ENCODE measurements at places on chromosomes 1 and 21.
A peak's percentile ranks its signal among the peaks of the same experiment; 100 is the strongest.

GRCh38 chr1:82830690-82831380 lies 1030.1 kb downstream of the ADGRL2 start:
- no peak for DNase-seq

DNA sequence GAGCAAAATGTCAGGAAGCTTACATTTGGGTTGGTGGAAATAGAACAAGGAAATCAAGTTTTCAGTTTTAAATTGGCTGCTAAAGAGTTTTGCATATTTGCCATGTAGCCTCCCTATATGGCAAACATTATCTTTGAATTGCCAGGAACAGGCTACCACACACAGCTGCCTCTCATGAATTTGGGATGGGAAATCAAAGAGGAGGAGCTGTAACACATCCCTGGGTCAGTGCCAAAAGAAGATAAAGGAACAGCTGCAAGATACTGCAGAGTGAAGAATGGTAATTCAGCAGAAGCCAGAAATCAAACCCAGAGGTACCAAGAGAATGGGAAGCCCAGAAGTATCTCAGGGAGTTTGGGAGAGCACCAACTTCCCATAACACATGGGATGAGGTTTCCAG lies 18.6 kb upstream of the RASAL2 start:
- DNase-seq: no peak

- no peak for DNase-seq
These were observed 9.3 kb upstream of the CTRC start for GRCh38 chr1:15428815-15429435.

DNA sequence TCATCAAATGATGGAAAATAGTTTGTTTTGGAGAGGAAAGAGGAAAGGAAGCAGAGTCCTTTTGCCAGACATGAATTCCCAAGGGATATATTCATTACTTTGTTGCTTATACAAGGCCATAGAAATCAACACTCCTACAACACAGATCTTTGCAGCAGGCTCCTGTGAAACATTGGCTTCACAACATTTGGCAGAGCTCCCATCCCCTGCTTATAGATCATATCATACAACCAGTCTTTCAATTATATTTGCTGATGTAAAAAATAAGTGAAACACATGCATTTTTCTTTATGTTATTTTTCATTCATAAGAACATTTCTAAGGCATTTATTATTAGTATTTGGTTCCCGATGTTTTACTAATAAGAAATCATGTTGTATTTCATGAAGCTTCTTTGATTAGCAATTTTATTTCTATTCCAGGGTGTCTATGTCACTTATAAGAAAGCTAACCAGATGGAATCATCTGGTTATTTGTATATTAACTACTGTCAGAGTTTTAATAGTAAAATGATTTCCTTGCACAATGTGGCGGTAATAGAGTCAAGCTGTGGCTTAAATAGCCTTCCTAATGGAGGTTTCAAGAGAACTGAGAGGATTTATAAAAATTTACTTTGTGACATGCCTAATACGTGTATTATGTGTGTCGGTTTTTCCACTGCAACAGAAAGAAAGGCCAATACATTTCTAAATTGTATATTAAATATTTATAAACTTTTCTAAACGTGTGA lies 470.3 kb upstream of the NCAM2 start:
- DNase-seq: peak; percentile 2

DNA sequence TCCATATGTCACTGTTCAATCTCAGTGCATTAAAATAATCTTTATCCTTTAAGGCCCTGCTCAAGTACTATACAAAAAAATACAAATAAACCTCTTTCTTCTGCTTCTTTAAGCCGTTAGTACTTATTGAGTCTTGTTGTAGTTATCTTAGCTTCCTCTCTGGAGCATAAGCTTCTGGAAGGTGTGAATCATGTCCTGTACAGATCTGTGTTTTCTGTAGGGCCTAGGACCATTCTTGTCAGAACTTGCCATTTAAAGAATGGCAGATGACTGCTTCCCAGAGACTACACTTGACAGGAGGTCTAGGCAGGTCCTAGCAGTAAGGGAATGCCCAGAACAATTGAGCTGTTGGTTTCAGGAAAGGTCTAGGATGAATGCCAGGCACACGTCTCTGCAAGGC lies 12.9 kb downstream of the NEK7 start:
- DNase-seq: no peak

DNA sequence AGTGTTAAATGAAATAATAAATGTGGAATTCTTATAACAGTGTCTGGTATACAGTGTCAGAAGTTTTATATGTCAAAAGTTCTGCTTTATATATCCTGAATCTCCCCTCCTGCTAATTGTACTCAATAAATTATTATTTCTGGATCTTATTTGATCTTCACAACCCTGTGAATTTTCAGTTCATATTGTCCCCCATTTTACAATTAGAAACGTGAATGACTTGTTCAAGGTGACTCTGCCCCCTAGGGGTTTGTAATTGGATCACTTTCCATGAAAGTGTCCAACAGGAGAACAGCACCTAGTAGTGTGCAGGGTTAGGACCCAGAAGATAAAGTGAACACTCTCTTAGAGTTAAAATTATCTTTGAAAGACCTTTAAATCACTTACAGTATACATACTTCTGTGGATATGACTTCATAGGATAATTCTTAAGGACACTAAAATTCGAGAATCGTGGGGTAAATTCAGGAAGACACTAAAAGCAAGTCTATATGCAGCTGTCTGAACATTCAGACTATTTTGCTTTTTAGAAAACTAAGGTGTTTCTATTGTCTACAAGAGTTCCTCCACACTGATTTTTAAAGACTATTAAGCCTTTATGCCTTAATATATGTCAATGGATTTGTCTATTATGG lies 4.5 kb upstream of the DDR2 start:
- no peak for DNase-seq

GRCh38 chr1:160707236-160708064 lies 4.2 kb downstream of the CD48 start:
- no peak for DNase-seq

DNA sequence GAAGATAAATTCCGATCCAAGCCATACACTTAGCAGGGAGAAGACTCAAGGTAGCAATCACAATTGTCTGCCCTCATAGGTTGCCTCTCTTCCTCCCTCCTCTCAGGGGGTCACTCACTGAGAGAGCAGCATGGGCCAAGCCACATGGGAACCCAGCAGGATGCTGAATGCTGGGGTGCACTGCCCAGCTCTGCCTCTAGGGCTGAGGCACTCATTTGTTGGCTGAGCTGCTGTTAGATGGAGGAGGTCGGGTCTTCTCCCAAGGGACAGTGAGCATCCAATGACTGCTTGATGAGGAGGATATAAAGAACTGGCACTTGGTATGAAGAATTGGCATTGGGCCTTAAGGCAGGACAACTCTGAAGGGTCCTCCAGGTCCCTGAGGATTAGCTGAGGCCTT lies 418.8 kb downstream of the SIPA1L2 start:
- no peak for DNase-seq

DNA sequence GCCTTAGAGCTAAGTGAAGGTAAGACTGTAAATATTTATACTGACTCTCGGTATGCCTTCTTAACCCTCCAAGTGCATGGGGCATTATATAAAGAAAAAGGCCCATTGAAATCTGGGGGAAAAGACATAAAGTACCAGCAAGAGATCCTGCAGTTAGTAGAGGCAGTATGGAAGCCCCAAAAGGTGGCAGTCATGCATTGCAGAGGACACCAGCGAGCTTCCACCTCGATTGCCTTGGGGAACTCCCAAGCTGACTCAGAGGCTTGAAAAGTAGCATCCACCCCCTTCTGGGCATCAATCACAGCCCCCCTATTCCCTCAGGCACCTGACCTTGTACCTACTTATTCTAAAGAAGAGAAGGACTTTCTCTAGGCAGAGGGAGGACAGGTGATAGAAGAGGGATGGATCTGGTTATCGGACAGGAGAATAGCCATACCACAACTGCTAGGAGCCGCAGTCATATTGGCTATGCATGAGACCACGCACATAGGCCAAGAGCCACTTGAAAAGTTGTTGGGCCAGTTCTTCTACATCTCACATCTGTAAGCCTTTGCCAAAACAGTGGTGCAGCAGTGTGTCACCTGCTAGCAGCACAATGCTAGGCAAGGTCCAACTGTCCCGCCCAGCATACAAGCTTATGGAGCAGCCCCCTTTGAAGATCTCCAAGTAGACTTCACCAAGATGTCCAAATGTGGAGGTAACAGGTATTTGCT lies 19.4 kb downstream of the PLA2G2F start:
- no peak for DNase-seq

DNA sequence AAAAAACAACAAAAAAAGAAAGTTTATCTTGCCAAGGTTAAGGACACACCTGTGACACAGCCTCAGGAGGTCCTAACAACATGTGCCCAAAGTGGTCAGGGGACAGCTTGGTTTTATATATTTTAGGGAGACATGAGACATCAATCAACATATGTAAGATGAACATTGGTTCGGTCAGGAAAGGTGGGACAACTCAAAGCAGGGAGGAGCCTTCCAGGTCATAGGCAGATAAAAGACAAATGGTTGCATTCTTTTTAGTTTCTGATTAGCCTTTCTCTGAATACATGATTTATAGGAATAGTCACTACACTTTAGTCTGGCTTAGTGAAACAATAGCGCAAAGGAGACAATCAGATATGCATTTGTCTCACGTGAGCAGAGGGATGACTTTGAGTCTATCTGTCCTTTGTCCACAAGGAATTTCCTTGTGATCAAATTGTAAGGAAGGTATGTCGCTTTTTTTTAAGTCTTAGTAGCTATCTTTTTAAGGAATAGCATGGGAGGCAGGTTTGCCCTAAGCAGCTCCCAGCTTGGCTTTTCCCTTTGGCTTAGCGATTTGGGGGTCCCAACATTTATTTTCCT lies 23.3 kb upstream of the OVAAL start:
- no peak for DNase-seq

- DNase-seq: no peak
These were observed 8.3 kb upstream of the VN1R5 start for GRCh38 chr1:247247568-247247967.

GRCh38 chr1:211698161-211699026 lies 23.0 kb upstream of the NEK2 start:
- peak; percentile 64 for DNase-seq

- DNase-seq: no peak
These were observed 162.7 kb upstream of the COL6A1 start for GRCh38 chr21:45818904-45819285.

GRCh38 chr21:41152147-41152546 lies 15.8 kb upstream of the BACE2 start:
- no peak for DNase-seq

- no peak for DNase-seq
These were observed 68.3 kb upstream of the NEK7 start for GRCh38 chr1:198088360-198089071.

GRCh38 chr1:166184897-166185296 lies 18.1 kb upstream of the FAM78B start:
- DNase-seq: no peak

GRCh38 chr1:50329332-50329932 lies 93.8 kb downstream of the DMRTA2 start:
- no peak for DNase-seq

GRCh38 chr1:108830119-108831008 lies 26.5 kb downstream of the AKNAD1 start:
- DNase-seq: no peak

GRCh38 chr1:44314452-44314851 lies 40.6 kb downstream of the ERI3 start:
- DNase-seq: no peak

GRCh38 chr1:1755426-1755825 lies 22.8 kb downstream of the NADK start:
- DNase-seq: no peak

DNA sequence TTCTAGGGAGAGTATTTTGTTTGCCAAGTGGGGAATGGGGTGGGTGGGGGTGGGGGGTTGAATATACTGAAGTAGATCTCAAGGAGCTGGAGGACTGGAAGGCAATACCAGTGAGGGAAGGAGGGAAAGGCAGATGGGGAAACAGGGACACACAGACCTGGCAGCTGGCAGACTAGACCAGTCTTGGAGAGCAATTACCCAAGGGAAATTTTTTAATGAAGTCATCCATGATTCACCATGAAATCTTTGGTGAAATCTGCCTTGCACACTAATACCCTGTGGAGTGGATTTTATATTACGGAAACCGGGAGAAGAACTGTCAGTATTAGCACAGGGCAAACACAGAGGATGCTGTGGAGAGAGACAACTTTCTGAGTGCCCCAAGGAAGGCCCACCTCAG lies 29.7 kb upstream of the MARK1 start:
- DNase-seq: no peak

GRCh38 chr21:33914188-33914587 lies 1.4 kb downstream of the ATP5PO start:
- DNase-seq: no peak
